ENCODE measurements at places on chromosomes 1 and 21. TPM values are rescaled to one million over a fixed set of nuclear protein-coding genes. Genes with fewer than 3 reads are reported as not detected.

Gene FAM163A
- not detected for total RNA-seq

Gene LRRC71
- total RNA-seq, result not detected

Gene AMY1B
- total RNA-seq, result not detected

Gene TRPM2
- 5.3 TPM for total RNA-seq

Gene PROX1
- total RNA-seq, result not detected

Gene SMG5
- 65.7 TPM for total RNA-seq

Gene FCGR2B
- total RNA-seq, result 2.2 TPM

GRCh38 chr21:29155933-29156260 lies 25.5 kb downstream of the MAP3K7CL start:
- no peak for DNase-seq

GRCh38 chr1:37699147-37699546 lies 6.8 kb downstream of the CDCA8 start:
- no peak for DNase-seq

GRCh38 chr1:32055416-32055815 lies 17.3 kb upstream of the TMEM39B start:
- DNase-seq, result no peak

GRCh38 chr1:245220381-245220985 lies 65.7 kb downstream of the KIF26B start:
- DNase-seq, result no peak

- DNase-seq, result no peak
These were observed 41.7 kb upstream of the RAB4A start for GRCh38 chr1:229229137-229229720.

DNA sequence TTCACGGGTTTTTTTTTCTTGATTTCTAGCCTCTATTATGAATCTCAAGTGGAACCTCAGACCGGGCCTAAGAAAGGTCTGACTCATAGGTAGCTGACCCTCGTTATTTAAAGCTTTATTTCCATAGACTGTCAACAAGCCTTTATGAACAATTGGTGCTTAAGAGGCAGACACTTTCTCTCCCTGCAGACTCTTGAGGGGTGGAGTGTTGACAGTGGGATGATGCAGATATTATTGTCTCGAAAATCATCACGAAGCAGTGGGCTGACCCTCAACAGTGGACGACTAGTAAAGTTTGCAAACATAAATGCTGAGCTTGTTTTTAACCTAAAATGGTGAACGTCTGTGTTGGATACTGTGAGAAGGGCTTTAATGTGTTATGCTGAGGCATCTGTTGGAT lies 1.8 kb downstream of the SFT2D2 start:
- no peak for DNase-seq

- no peak for DNase-seq
These were observed 3.7 kb upstream of the TMEM61 start for GRCh38 chr1:54976747-54977146.

GRCh38 chr1:54845772-54846171 lies 41.2 kb downstream of the DHCR24 start:
- no peak for DNase-seq

- DNase-seq, result no peak
These were observed 10.2 kb upstream of the BECN2 start for GRCh38 chr1:241947354-241947753.

- no peak for DNase-seq
These were observed 42.9 kb upstream of the RCAN3 start for GRCh38 chr1:24459551-24460266.
